Left renal cortex interstitium (tissue), 4 donors: ENCODE measurements at places on chromosomes 2 and 18.

GRCh38 chr2:217160978-217161973 is 301.4 kb upstream of the TNP1 start:
- DNase-seq = no peak

DNA sequence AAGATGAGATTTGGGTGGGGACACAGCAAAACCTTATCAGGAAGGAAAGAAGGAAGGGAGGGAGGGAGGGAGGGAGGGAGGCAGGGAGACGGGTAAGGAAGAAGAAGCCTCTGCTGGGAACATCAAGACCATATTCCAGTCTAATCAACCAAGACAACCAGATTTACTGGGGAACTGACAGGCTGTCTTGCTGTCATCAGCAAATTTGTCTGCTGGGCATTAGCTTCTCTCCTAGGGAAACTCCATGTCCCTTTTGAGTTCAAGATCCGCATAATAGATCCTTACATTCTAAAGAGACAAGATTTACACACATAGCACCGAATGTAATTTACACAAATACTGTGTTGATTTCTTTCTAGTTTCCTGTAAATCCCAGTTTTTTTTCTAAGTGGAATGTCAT is 1618.9 kb upstream of the ZEB2 start:
- no peak for DNase-seq

GRCh38 chr2:151475071-151475470 is 65.4 kb downstream of the RIF1 start:
- DNase-seq = no peak

GRCh38 chr2:146235158-146235557 is 1609.7 kb upstream of the ACVR2A start:
- DNase-seq = no peak

DNA sequence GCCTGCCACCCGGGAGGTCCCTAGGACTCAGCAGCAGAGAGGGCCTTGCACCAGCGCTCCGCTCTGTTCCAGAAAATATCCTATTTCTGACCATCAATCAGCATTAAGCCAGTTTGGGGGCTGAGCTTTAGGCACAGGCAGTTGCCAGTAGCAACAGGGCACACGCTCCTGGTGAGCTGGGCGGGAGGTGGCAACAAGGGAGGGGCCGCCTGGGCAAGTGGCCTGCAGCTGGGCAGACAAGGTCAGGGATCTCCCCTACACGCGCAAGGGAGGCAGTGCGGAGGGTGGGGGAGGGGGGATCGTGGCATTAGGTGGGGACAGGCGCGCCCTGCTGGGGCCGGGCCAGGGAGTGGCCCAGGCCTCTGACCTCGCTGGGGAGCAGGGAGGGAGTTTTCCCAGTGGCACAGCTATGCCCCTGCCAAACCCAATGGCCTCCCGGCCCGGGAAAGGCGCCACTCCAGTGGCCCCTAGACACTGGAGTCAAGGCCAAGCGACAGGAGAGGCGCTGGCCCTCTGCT is 302.8 kb downstream of the NCKAP5 start:
- DNase-seq = peak; percentile 33

DNA sequence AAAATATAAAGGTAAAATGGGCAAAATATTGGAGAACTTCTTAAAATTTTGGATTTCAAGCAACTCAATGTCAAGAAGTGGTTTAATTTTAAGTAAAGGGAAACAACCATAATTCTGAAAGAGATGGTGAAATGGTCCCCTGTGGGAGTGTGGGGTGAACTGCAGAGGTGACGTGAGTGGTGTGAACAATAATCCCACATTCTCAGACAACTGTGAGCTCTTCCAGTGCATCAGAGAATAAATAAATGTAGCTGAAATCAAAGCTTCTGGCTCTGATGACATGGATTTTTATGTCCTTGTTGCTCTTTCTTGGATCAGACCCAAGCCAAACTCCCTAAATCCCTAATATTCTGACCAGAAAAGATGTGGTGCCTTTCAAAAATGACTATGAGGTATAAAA is 672.7 kb downstream of the ZEB2 start:
- DNase-seq = no peak

- DNase-seq = no peak
Measured at GRCh38 chr2:121171625-121172119, 113.3 kb downstream of the TFCP2L1 start.

DNA sequence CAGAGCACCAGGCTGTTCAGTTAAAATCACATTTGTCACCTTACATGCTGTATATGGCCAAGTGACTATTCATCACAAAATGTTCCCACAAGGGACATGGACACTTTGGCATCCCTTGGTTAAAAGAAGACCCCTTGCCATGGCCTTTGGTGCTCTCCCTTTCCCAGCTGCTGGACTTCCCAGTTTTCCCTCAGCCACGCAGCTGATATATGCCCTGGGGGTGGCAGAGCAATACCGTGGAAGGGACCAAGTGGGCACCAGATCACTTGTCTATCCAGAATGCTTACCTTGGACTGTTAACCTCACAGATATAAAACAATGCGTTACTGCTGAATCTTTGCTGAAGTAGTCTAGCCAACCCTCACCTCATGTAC is 35.3 kb downstream of the PAIP2B start:
- no peak for DNase-seq

- DNase-seq = no peak
Measured at GRCh38 chr2:218811382-218811781, 20.2 kb downstream of the PRKAG3 start.

GRCh38 chr2:28333606-28334526 is 58.8 kb upstream of the FOSL2 start:
- DNase-seq = no peak

GRCh38 chr2:150477347-150477746 is 10.1 kb downstream of the RND3 start:
- DNase-seq = no peak

GRCh38 chr2:102235042-102235473 is 48.2 kb downstream of the IL1RL2 start:
- DNase-seq = no peak

DNA sequence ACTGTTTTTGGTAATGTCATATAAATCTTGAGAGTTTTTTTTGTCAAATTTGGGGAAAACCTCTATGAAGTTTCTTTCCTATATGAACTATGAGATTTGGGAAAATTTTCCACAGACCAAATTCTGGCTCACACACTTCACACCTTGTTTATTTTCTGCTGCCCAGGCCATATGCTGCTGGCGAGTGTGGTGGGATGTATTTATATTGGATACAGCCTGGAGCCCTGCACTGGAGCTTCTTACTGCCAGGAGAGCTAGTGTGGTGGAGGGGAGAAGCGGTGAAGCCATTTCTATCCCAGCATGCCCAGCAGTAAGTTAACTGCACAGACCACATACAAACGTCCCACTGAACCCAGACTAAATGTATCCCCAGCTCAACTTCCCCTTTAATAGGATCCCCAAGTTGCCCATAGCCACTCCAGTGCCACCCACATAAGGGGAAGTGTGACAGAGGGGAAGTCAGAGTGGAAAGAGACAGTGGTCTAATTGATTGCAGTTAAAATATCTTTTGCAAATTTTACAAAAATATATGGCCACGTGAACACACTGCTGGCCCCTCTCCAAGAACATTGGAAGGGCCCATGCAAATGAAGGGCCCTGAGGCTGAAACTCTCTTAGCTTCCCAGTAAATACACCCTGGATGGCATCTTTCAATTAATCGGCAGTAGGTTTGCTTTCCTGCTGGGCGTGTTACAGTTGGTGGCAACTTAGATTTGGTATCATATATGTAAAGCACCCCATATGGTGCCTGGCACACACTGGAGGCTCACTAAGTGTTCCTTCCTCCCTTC is 146.6 kb upstream of the ITGA6 start:
- DNase-seq = no peak

DNA sequence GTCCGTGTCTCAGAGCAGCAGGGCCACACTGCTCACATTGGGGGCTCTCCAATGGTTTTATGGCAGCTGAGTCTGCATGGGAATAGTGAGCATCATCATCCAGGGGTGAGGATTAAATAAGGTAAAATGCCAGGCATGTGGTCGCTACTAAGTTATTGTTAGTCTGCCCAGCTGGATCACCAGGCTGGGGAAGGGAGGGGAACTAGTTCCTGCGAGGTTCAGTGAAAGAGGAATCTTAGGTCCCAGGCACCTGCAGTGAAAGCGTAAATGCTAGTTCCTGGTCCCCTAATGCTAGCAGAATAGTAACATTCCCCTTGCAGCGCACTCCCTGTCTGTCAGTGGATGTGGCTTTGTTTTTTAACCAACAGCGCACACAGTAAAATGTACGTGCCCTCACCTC is 60.1 kb downstream of the ARHGEF4 start:
- no peak for DNase-seq

- DNase-seq = no peak
Measured at GRCh38 chr2:217954469-217954868, 48.3 kb downstream of the TNS1 start.

- no peak for DNase-seq
Measured at GRCh38 chr2:218567797-218568189, 358 bp downstream of the USP37 start.

GRCh38 chr2:196101325-196101991 is 32.8 kb upstream of the DNAH7 start:
- DNase-seq = no peak

DNA sequence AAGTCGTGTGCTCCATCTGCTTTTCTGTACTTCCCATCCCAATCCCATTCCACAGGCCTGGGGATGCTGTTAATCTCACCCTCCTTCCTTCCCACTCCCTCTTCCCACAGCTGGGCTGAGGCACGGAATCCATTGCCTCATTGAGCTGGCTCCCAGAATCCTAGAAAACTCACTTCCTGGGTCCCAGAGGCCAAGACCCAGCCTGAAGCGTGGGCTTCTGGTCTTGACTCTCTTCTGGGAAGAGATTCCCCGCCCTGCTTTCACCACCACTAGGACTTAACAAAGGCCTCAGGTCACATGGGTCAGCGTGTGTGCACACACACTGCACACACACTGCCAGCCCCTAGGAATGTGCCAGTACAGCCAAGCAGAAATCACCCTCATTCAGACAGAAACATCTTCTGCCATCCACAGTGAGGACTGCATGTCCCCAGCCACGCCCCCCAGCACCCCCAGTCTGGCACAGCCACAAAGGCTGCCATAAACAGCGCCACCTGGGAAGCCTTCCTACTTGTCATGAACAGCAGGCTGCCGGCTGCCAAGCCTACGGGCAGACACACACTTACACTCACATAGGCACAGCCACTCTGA is 165.8 kb downstream of the TNS1 start:
- no peak for DNase-seq

GRCh38 chr2:8431446-8432125 is 250.3 kb upstream of the ID2 start:
- no peak for DNase-seq

DNA sequence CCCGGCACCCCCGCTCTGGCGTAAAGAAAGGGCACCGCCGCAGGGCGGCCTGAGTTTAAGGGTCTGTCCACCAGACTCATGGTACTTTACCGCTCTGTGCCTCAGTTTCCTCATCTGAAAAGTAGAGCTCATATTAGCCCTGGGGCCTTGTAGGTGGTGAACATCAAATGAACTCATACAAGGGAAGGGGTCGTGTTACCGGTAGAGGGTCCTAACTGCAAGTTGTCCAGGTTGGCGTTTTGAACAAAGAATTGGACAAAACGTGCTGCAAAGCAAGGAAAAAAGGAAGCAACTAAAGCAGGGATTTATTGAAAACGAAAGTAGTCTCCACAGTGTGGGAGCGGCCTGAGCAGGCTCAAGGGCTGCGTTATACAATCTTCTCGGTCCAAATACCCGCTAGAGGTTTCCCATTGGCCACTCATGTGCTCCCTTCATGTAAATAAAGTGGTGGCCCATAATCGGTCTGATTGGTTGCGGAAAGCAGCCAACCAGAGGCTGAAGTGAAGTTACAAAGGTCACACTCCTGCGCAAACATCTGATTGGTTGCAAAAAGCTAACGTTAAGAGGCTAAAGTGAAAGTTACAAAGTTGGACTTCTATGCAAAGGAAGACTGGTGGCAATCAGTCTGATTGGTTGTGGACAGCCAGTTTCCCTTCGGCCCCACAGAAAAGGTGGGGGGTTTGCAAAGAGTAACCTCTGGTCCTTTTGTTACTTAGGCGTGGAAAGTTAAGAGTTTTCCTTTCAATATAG is 80.7 kb upstream of the LDLRAD4 start:
- no peak for DNase-seq

DNA sequence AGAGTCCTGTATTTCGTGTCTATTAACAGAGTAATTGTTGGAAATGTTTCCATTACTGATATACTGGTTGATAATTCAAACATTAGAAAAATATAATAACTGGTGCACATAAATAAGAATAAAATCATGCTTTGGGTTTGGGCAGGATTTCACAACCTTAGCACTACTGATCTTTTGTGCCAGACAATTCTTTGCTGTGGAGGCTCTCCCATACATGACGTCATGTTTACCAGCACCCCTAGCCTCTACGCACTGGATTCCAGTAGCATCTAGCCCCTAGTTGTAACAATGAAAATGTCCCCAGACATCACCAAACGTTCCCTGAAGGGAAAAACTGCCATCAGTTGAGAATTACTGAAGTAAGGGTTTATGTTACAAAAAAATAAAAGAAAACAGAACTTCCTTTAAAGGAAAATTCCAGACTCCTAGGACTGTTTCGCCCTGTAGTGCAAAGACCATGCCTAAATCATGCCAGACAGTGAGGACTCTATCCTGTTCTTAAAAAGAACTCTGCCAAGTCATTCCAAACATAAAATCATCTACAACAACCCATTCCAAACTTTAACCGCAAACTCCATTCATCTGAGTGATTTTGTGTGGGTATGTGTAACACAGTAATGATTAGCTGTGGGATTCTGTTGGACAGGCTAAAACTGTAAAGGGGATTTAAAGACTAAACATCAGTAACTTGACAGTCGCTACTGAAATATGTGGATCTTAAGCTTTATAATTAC is 313.4 kb upstream of the CCDC68 start:
- no peak for DNase-seq

DNA sequence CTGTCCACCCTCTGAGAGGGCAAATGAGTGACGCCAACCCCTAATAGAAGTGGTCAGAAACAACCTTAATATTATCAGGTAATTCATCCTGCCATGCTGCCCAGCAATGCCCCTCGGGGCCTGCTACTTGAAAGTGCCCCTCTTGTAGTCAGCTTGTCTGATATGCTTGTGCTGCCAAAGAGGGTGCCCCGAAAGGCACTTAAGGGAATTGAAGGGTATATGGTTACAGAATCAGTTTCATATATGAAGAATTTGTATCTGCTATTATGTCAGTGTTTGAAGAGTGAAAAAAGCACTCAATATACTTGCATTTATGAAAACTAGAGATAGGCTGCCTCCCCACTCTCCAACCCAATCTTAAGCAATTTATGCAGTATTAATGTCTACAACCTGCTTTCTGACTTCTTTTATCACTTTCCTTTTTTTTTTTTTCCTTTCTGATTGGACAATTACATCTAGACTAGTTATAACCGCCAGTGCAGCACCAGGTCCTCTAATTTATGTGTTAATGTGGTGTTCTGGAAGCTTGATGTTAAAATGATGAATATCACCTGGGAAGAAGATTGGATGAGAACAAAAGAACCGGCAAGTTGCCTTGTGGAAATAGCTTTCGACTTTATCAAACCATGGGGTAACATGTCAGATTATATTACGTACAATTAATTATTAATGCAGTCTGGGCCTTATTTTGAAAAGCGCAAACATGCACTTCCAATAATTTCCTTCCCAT is 646.9 kb upstream of the ACVR2A start:
- no peak for DNase-seq

GRCh38 chr2:189047171-189047888 is 73.2 kb downstream of the COL3A1 start:
- DNase-seq = no peak

GRCh38 chr2:129369437-129369836 is 610.0 kb upstream of the RAB6C start:
- DNase-seq = no peak
